Activated T-helper 1 cell treated with anti-CD3 and anti-CD28 coated beads, Interleukin-2, amount 50 U/mL, for 16 hours (primary cell): ENCODE measurements at places on chromosomes 3 and 15.

DNA sequence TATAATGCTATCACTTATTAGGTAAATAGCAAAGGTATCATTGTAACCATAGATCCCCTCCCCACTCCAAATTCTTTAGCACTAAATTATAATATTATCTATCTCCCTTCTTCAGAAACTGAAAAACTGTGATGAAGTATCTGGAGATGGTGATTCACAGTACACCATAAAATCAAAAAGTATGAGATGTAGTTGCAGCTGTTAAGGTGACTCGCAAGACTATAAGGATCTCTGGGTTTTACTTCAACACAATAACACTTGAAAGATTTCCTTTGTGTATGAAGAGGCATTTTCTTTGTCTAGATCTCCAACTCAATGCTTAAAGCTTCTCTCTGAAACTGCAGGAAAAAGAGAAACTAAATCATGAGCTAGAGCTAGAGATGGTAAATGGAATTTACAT lies 46.9 kb downstream of the IFT57 start:
- DNase-seq: no peak

- DNase-seq: no peak
Measured at GRCh38 chr3:22713936-22714335, 489.2 kb upstream of the UBE2E2 start.

GRCh38 chr15:68340726-68341671 lies 63.5 kb downstream of the FEM1B start:
- DNase-seq: no peak

- DNase-seq: no peak
Measured at GRCh38 chr3:57031631-57032541, 28.6 kb upstream of the SPATA12 start.

DNA sequence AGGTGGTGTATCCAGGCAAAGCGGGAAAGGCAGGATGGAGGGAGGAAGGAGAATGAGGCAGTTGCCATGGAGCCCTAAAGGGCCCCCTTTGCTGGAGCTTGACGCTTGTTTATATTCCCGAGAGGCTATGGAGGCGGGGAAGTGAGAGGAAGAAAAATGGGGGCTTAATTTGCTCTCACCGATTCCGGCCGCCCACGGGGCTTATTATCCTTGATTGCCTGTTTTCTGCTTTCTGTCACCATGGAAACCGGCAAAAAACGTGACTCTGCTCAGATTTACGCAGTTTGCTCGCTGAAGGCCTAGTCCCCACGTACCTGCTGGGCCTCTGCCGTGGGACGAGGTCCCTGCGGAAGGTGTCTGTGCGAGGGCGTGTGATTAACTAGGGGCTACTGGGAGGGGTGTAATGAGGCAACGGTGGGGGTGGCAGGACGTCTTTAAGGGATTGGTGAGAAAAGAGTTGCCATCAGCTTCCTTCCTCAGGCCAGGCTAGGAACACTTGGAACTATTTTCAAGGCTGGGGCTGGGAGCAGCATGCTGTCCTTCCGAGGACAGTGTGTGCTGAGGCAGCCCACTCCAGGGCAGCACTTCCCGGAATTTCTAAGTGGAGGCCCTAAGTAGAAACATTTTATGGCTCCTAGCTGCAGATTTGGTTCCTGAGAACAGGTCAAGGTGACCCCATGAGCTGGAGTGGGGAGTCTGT lies 110.8 kb upstream of the NDN start:
- no peak for DNase-seq

DNA sequence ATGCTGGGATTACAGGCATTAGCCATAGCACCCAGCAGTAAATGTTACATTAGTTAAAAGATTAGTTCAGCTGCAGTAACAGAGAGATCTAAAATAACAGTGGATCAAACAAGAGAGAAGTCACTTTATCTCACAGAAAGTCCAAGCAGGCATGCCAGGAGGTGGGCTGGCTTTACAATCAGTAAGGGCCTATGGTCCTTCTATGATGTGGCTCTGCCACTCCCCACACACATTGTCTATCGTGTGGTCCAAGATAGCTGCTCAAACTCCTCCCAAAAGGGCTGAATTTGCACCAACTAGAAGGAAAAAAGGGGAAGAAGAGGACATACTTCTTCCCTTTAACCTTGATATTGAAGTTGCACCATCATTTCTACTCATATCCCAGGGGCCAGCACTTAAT lies 4.6 kb upstream of the RUVBL1 start:
- no peak for DNase-seq

- no peak for DNase-seq
Measured at GRCh38 chr15:65328506-65329287, 24.2 kb downstream of the RNU5B-1 start.

DNA sequence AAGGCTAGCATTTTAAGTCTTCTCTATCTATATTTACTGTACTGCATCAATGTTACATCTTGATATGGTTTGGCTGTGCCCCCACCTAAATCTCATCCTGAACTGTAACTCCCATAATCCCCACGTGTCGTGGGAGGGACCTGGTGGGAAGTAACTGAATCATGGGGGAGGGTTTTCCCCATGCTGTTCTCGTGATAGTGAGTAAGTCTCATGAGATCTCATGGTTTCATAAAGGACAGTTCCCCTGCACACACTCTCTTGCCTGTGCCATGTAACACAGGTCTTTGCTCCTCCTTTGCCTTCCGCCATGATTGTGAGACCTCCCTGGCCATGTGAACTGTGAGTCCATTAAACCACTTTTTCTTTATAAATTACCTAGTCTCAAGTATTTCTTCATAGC lies 161.5 kb downstream of the TBC1D5 start:
- no peak for DNase-seq

DNA sequence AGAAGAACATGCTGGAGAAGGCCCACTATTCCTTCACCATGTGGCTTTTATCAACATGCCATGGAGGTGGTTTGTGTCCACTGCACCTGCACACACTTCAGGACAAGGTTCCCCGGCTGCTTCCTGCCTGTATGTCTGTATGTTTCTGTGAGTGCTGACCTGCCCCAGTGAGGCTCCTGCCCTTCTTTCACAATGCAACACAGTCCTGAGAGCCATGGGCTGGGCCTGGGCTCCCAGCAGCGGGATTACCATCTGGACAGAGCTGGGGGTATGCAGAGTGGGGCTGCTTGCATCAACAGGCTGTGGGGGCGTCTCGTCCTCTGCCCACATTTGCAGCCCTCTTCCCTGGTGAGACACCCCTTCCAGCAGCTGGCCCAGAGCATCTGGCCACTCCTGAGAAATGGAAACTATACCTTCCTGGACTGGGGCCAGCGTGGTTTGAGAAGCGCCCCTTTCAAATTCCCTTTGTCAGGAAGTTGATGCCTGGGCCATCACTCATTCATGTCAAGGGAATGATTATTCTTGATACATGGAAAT lies 29.3 kb upstream of the C15orf39 start:
- no peak for DNase-seq

GRCh38 chr15:69562564-69562963 lies 109.9 kb downstream of the RPLP1 start:
- no peak for DNase-seq

DNA sequence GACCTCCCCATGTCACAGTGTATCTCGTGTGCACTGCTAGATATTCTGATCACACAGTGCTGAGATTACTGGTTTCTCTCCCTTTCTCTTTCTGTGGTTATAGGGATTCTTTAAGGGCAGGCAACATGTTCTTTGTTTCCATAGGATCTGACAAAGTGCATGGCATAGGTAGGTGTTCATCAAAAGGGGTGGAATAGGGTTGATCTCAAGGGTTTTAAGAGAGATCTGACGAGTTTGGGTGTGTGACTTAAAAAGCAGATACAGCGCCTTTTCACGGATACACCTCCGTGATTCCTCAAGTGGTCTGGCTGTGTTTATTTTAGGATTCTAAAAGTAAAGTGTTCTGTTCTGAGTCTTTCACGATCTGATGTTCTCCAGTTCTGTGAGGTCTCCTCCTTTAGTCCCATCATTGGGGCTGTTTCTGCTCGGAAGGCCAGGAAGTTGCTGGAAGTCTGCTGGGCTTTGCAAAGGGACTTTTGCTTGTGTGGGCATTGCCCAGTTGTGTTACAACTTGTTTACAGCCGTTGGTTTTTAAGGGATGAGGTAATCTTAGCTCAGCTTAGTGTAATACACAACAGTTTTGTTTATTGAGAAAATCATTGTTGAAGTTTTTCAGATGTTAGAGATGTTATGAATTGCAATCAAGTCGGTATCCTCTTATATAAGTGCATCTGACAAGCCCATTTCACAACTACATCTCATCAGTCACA lies 34.8 kb downstream of the IGF1R start:
- DNase-seq: no peak

DNA sequence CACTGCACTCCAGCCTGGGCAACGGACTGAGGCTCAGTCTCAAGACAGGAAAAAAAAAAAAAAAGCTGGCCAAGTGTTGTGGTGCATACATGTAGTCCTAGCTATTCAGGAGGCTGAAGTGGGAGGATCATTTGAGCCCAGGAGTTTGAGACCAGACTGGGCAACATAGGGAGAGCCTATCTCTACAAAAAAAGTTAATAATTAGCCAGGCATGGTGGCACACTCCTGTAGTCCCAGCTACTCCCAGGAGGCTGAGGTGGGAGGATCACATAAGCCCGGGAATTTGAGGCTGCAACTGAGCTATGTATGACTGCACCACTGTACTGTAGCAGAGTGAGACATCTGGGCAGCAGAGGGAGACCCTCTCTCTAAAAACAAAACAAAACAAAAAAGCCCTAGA lies 58.9 kb downstream of the RBPMS2 start:
- DNase-seq: no peak

DNA sequence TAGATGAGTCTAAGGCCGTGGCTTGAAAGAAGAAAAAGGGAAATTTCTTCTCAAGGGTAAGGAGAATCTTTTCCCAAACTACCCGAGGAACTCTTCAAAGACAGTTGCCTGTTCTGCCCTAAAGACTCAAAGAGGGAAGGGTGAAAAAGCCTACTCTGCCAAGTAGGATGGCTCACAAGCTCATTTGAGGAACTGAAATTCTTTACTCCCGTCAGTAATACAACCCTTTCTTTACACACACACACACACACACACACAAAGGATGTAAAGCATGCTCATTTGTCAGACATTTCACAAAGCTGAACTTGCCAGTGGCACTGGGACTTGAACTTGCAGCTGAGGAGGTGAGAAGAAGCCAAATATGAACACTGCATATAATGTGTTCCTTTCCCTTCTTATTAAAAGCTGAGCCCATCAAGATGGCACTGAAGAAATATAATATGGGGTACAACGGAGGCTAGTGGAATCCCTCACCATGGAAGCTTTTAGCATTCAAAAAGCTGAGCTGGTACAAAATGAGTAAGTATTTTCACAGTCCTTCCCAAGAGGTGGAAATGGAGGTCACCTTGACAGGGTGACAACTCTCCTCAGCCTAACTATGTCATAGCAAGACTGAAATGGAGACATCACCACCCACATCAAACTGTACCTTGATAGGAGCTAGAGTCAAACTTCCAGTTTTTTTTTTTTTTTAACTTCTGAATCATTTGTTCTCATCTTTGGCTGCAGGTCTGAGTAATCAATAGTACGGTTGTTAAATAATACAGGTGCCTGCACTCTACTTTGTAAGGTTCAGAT lies 57.6 kb downstream of the TAFA4 start:
- no peak for DNase-seq

DNA sequence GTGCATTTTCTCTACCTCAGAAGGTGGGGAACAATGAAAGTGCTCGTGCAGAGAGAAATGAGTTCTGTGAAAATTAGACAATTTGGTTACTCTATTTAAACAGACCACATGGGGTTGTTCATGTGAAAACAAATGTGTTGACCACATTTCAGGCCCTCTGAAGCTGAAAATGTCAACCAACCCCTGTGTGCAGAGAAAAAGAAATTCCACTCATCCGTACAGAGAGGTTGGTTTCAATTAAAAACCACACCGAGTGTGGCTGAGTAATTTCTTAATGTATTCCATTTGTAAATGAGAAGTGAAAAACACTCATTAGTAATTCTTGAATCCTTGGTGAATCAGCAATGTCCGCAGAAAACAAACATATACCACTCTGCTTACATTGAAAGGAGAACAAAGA lies 46.9 kb upstream of the SLC7A14 start:
- DNase-seq: no peak
